ENCODE measurements at places on chromosomes 6 and 20.
A peak's percentile ranks its signal among the peaks of the same experiment; 100 is the strongest.

- no peak overlapping the region for H3K27ac ChIP-seq
- H3K36me3 ChIP-seq, result no peaks in the 10 kb centered on the region
- H3K4me1 ChIP-seq, result peaks cover 8% of the 10 kb centered on the region
- H3K4me3 ChIP-seq, result no peak overlapping the region
Observed at GRCh38 chr6:157045831-157046454, 268.8 kb downstream of the ARID1B start.

- no peaks in the 10 kb centered on the region for H3K36me3 ChIP-seq
- H3K27ac ChIP-seq, result no peak overlapping the region
- no peak for DNase-seq
- H3K4me1 ChIP-seq, result no peaks in the 10 kb centered on the region
- H3K27me3 ChIP-seq, result no peaks in the 10 kb centered on the region
Observed at GRCh38 chr6:61606500-61606899, 679.5 kb downstream of the KHDRBS2 start.

DNA sequence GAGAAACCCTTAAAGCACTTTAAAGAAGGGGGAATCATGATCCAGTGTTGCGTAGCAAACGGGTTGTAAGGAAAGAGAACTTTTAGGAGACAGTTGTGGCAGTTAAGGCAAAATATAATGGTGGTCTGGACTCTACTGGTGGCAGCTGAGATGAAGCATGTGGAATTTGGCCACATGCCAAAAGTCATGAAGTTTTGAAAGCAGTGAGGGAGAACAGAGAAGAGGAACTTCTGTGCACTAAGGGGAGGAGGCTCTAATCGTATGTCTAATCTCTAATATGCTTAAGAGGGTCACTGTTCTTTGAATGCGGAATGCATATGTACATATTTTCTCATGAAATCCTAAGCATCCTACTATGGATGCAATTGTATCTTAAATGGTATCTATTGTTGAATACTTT lies 91.5 kb downstream of the RIMS1 start:
- no peak overlapping the region for H3K4me3 ChIP-seq
- DNase-seq, result no peak
- no peaks in the 10 kb centered on the region for H3K4me1 ChIP-seq
- no peaks in the 10 kb centered on the region for H3K36me3 ChIP-seq
- H3K27me3 ChIP-seq, result no peaks in the 10 kb centered on the region
- H3K27ac ChIP-seq, result no peak overlapping the region

DNA sequence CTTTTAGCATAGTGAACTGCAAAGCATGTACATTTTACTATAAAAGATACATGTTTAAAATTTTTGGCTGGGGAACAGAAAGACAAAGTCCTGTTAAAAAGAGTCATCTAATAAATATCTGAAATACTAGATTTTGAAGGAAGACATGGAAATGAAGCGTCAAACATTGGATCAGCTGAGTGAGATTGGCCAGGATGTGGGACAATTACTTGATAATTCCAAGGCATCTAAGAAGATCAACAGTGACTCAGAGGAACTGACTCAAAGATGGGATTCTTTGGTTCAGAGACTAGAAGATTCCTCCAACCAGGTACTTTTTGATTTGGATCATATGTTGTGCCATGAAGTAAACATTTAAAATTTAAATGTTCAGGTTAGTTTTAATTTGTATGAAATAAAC lies 162.3 kb downstream of the UTRN start:
- no peaks in the 10 kb centered on the region for H3K27me3 ChIP-seq
- H3K36me3 ChIP-seq, result peaks cover 74% of the 10 kb centered on the region

DNA sequence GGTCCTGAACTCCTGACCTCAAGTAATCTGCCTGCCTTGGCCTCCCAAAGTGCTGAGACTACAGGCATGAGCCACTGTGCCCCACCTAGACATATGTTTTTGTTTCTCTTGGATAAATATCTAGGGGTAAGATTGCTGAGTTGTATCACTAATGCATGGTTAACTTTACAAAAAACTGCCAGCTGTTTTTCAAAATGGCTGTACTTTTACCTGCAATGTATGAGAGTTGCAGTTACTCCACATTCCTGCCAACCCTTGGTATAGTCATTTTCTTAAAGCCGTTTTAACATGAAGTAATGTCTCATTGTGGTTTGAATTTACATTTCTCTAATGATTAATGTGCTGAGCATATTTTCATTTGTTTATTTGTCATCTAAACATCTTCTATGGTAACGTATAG lies 289.7 kb downstream of the UTRN start:
- no peaks in the 10 kb centered on the region for H3K27me3 ChIP-seq
- no peak overlapping the region for H3K27ac ChIP-seq
- H3K4me3 ChIP-seq, result no peak overlapping the region
- peaks cover 18% of the 10 kb centered on the region for H3K36me3 ChIP-seq

- H3K27ac ChIP-seq, result peak overlapping the region; percentile 5
- H3K27me3 ChIP-seq, result no peaks in the 10 kb centered on the region
- DNase-seq, result no peak
- H3K36me3 ChIP-seq, result no peaks in the 10 kb centered on the region
Observed at GRCh38 chr6:111522393-111523020, 39.5 kb upstream of the REV3L start.

- no peak overlapping the region for H3K4me3 ChIP-seq
- DNase-seq, result no peak
- no peak overlapping the region for H3K27ac ChIP-seq
- H3K36me3 ChIP-seq, result no peaks in the 10 kb centered on the region
Observed at GRCh38 chr6:107030151-107030550, 2.2 kb downstream of the MTRES1 start.

GRCh38 chr20:48812600-48813445 lies 15.0 kb downstream of the PREX1 start:
- no peak overlapping the region for H3K4me3 ChIP-seq
- no peak for DNase-seq
- H3K27ac ChIP-seq, result no peak overlapping the region
- H3K4me1 ChIP-seq, result peaks cover 11% of the 10 kb centered on the region
- no peaks in the 10 kb centered on the region for H3K36me3 ChIP-seq

DNA sequence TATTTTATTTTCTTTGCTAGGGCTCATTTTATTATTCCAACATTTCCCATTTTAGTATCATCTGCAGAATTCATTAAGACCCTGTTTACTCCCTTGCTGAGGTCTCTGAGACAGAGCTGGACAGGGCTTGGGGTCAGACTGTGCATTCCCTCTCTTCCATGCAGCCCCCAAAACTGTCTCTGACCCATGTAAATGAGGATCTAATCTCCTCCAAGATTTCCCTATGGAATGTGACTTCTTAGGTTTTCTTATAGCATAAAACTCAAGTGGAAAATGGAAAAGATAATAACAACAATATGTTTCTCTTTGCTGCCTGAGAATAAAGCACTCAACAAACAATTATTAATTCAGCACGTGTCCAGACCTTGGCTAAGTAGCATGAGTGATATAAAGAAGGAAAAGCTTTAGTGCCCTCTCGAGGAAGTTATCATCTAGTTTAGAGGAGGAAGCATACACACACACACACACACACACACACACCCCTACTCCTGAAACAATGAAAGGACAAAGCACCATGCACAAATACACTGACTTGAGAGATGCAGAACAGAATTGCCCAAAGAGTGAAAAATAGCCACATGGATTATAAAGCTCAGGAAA lies 815.5 kb downstream of the BCKDHB start:
- no peak overlapping the region for H3K4me3 ChIP-seq
- no peaks in the 10 kb centered on the region for H3K27me3 ChIP-seq
- no peak for DNase-seq
- H3K27ac ChIP-seq, result no peak overlapping the region

GRCh38 chr6:72416744-72417465 lies 205.0 kb upstream of the KCNQ5 start:
- no peaks in the 10 kb centered on the region for H3K36me3 ChIP-seq
- H3K27ac ChIP-seq, result no peak overlapping the region
- no peak for DNase-seq
- H3K4me3 ChIP-seq, result no peak overlapping the region
- peaks cover 9% of the 10 kb centered on the region for H3K27me3 ChIP-seq

DNA sequence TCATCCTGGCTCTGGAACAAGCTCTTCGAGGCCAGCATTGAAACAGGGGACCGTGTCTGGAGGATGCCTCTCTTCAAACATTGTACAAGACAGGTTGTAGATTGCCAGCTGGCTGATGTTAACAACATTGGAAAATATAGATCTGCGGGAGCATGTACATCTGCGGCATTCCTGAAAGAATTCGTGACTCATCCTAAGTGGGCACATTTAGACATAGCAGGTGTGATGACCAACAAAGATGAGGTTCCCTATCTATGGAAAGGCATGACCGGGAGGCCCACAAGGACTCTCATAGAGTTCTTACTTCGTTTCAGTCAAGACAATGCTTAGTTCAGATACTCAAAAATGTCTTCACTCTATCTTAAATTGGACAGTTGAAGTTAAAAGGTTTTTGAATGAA lies 3.6 kb upstream of the CDKN1A start:
- peaks cover 24% of the 10 kb centered on the region for H3K4me1 ChIP-seq
- no peak overlapping the region for H3K27ac ChIP-seq
- no peak overlapping the region for H3K4me3 ChIP-seq

- no peak for DNase-seq
- H3K36me3 ChIP-seq, result no peaks in the 10 kb centered on the region
- H3K4me3 ChIP-seq, result no peak overlapping the region
- H3K4me1 ChIP-seq, result no peaks in the 10 kb centered on the region
Observed at GRCh38 chr6:10256113-10256690, 158.7 kb downstream of the TFAP2A start.

- no peak for DNase-seq
- no peak overlapping the region for H3K4me3 ChIP-seq
- peaks cover 55% of the 10 kb centered on the region for H3K27me3 ChIP-seq
- no peaks in the 10 kb centered on the region for H3K36me3 ChIP-seq
- no peak overlapping the region for H3K27ac ChIP-seq
- no peaks in the 10 kb centered on the region for H3K4me1 ChIP-seq
Observed at GRCh38 chr20:43446361-43446879, 11.3 kb upstream of the SRSF6 start.

DNA sequence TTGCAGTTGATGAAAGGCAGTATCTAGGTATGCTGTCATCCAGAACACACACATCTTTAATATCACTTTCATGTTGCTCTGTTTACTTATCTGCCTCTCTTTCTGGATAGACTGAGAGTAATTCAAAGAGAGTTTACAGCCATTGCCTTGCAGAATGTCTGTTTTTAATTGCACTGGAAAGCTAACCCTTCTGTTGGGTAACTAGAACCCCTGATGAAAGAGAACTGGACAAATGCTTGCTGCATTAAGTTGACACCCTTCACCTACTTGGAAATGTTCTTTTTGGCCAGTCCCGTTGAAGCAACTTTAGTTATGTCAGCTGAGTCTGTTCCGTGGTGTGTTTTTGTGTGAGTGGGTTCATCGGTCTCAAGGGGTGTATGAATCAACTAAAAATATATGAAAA lies 383.8 kb upstream of the CITED2 start:
- H3K4me1 ChIP-seq, result peaks cover 15% of the 10 kb centered on the region
- no peak overlapping the region for H3K4me3 ChIP-seq
- H3K27ac ChIP-seq, result no peak overlapping the region

DNA sequence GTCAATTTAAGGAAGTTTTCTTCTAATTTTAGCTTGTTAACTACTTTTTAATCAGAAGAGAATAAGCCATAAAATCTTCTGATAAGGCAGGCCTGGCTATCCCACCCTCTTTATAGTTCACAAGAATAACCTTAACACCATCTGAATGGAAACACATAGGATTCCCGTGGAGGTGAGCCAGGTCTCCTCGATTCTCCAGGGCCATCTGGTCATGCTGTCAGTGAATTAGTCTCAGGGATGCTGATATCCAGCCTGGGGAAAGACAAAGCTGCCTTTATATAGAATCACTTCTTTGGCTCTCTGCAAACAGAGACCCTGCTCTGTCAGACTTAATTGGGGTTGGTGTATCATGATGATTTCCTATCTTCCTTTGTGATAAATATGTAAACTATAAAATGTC lies 30.1 kb upstream of the TAGAP start:
- H3K4me1 ChIP-seq, result no peaks in the 10 kb centered on the region
- H3K27me3 ChIP-seq, result peaks cover 15% of the 10 kb centered on the region
- DNase-seq, result no peak
- no peak overlapping the region for H3K27ac ChIP-seq
- H3K36me3 ChIP-seq, result no peaks in the 10 kb centered on the region

DNA sequence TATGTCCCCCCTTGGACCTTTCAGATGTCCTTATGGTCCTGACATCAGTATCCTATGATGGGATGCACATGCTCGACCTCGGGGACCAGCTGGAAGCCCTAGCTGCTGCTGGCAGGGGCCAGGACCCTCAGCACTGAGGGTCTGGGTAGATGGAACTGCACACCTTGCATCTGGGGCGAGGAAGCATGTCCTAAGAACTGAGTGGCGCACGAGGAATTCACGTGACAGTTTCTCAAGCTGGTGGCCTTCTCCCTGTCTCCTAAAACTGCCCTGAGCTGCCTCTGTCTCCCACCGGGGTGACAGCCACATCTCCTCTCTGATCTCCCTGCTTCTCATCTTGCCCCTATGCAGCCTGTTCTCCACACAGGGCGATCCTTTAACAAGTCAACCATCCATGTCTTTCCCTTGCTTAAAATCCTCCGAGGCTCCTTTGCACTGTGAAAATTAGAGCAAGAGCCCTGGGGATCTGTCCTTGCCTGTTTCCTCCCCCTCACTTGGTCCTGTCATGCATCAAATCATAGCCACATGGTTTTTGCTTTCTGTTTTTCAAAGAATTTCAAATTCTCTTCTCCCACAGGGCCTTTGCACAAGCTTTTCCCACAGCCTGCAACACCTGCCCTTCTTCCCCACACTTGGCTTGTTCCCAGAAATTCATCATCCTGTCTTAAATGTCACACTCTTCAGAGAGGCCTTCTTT lies 107.7 kb downstream of the CDH26 start:
- no peaks in the 10 kb centered on the region for H3K36me3 ChIP-seq
- DNase-seq, result peak; percentile 38
- no peak overlapping the region for H3K4me3 ChIP-seq
- peaks cover 32% of the 10 kb centered on the region for H3K4me1 ChIP-seq
- H3K27ac ChIP-seq, result no peak overlapping the region

DNA sequence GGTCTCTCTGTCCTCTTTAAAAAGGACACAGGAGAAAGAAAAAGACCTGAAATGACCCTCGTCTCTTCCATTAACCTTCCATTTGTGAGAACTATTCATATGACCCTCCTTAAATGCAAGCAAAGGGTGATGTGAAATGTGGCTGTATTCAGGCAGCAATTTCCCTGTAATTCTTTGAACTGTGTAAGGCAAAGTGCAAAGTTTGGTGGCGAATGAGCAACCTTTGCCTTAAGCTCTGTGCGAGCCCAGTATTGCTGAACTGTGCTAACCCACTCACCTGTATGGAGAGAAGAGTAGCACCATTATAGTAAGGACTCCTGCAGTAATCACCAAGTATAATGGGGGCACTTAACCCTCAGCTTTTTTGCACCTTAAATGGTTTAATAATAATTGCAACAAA lies 223.4 kb downstream of the PLCB1 start:
- H3K4me1 ChIP-seq, result peaks cover 4% of the 10 kb centered on the region
- no peaks in the 10 kb centered on the region for H3K36me3 ChIP-seq
- no peak overlapping the region for H3K4me3 ChIP-seq
- DNase-seq, result no peak
- H3K27ac ChIP-seq, result no peak overlapping the region

GRCh38 chr20:22366631-22367030 lies 217.7 kb downstream of the FOXA2 start:
- no peak overlapping the region for H3K27ac ChIP-seq
- H3K4me3 ChIP-seq, result no peak overlapping the region
- no peaks in the 10 kb centered on the region for H3K4me1 ChIP-seq
- no peaks in the 10 kb centered on the region for H3K36me3 ChIP-seq

Data from suprapubic skin (tissue), 4 donors.